ENCODE measurements at places on chromosomes 7 and 10.

DNA sequence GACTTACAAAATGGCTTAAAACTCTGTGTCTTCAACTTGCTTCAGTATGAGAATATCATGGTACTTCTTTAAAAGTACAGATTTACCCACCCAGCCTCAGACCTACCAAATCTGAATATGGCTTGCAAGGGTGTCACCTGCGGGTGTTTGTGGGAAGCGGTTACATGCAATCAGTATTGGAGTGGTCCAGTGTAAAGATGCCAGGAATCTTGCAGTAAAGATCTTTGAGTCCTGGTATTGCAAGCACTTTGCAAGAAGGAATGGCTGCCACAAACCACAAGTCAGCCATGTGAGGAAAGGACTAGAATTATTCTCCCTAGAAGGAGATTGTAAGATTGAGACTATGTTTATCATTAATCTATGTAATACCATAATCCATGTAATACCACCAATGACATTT lies 115.1 kb downstream of the PON1 start:
- DNase-seq, result no peak

DNA sequence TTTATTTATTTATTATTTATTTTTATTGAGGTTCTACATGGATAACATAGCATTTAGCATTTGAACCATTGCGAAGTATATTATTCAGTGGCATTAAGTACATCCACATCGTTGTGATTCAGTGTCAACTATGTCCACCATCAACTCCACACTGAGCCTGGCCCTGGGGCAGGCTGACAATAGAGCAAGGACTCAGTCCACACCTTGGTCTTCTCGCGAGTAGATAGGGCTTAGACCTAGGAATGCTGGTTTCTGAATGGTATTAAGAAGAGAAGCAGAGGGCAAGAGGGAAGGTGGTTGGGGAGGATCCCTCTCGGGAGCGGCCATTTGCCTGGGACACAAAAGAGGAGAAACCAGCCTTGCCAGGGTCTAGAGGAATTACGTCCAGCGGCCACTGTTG lies 599.2 kb upstream of the MGMT start:
- DNase-seq, result no peak

- no peak for DNase-seq
Measured at GRCh38 chr10:123807444-123808035, 84.1 kb downstream of the CPXM2 start.

GRCh38 chr10:128541926-128542475 lies 415.8 kb upstream of the MKI67 start:
- no peak for DNase-seq

Measured in fibroblast of mammary gland (primary cell).